Kidney glomerular epithelial cell (primary cell): ENCODE measurements at places on chromosomes 1 and 21.
A peak's percentile ranks its signal among the peaks of the same experiment; 100 is the strongest.

DNA sequence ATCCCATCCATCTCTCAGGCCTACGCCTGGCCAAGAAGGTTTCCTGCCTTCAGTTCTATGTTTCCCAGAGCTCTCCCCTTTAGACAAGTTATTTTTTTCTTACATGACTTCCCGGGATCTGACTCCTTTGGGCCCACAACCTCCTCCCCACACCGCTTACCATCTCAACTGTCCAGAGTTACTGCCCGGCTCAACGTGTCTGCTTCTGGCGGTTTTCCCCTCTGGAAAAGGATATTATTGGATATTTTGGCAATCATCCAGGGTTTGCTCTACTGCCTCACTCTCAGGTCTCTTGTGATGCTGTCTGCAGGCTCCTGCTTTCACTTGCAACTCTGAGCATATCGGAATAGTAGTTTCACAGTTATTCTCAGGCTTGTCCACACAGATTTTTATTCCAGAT is 318.2 kb upstream of the CAMK1G start:
- no peak for DNase-seq

DNA sequence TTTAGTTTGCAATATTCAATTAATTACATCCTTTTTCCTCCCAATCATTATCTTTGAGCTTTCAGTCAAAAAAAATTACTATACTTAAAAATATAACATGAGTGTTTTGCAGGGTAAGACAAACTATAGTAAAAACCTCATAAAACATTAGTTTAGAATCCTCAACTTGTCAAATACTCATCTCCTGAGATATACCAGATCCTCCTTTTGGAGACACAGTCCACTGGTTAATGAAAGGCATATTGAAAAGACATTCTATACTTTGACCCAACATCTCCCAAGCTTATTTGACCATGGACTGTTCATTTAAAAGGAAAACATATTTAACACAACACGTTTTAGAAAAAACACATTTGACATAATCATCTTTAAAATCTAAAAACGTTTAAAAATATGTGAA is 52.8 kb downstream of the NRIP1 start:
- no peak for DNase-seq

DNA sequence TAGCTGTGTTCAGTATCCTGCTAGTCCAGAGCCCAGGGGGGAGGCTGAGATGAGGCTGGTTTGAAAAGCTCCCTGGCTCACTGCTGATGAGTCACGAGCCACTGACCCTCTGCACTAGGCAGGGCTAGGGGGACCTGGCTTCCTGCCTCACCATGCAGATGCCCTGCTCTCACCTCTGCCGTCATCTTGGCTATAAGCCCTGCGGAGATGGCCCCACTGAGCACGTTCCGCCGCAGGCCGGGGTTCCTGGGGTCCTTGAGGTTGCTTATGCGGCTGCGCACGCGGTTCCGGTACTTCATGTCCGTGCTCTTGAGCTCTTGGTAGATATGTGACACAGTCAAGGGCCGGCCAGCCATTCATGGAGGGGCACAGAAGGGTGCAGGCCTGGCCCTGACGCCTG is 24.1 kb upstream of the ZNF436 start:
- peak; percentile 22 for DNase-seq

DNA sequence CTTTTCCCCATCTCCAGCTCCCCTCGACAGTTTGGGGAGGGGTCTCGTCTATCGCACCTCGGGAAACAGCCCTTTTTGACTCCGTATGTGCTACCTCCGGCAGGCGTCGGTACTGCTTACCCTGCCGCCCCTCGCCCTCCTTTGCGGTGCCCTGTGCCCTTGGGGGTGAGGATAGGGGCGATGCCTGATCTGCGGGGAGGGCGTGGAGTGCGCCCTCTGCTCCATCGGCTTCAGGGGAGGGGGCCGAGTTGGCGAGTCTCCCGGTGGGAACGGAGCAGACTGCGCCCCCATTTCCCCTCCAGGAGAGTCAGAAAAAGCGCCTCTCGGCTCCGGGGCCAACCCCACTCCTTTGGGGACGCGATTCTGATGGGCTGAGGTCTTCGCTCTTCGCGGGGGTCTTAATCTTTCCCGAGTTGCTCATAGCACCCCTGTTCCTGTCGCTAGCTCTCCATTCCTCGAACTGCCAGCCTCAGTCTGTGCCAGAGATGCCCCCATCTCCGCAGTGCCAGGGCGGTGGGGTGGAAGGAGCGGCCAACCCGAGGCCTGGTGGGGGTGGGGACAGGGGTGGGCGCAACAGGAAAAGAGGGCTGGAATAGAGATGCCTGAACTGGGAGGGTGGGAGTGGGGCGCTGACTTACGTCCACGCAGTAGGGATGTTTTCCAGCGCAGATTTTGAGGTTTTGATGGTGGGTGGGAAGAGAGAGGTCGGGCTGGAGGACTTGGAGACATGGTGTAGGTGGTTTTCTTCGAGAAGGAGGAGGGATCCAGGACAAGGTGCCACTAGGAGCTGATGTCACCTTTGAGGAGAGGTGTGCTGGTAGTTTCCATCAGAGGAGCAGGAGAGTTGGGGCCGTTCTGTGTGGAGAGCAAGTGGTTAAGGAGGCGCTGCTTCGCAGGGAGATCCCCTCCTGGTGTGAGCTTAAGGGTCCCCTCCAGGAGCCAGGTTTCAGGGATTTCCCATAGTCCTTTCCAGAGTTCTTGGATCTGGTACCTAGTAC is 674 bp downstream of the PPFIA4 start:
- DNase-seq, result no peak

GRCh38 chr1:86015375-86015774 is 141.2 kb downstream of the COL24A1 start:
- no peak for DNase-seq

DNA sequence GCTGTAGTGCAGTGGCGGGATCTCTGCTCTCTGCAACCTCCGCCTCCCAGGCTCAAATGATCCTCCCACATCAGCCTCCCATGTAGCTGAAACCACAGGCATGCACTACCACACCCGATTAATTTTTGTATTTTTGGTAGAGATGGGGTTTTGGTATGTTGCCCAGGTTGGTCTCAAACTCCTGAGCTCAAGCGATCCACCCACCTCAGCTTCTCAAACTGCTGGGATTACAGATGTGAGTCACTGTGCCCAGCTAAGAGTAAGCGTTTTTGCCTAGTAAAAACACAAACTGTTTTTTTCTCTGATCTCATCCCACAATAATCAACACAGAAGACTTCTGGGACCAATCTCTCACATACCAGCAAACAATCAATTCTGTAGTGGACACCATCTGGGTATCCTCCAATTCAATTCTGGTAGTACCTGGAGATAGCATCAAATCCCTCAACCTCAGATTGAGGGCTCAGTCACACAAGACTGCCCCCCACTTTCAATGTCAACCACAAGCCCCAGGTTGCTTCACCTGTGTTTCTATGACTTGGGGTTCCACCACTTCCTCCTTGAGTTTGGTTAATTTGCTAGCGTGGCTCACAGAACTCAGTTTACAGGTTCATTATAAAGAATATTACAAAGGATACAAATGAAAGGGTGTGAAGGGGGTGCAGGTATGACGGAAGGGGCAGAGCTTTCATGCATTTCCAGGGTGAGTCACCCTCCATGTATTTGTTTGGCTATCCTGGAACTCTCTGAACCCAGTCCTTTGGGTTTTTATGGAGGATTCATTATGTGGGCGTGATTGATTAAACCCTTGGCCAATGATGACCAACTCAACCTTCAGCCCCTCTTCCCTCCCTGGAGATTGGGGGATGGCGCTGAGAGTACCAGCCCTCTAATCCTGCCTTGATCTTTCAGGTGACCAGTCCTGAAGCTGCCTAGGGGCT is 40.0 kb upstream of the RHOU start:
- DNase-seq, result peak; percentile 16

DNA sequence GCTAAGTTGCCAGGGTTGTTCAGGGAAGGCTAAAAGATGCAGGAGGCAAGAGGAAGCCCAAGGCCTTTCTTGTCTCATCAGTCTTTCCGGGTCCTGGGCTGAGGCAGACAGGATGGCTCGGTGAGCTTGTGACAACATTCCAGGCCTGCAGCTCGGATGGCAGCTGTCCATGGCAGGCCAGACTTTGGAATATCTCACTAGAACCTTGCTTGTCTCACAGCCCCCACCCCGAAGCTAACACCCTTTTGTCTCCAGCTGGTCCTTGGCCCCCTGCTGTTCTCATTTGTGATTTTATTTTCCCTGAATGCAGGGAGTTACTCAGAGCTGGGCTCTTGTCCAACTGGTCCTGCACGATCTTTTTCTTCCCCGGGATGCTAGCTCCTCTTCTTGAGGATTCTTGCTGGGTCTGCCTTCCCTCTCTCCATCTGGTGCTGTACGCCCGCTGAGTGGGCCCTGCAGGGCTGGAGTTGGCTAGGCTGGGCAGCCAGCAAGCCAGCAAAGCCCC is 477.2 kb upstream of the CAMK1G start:
- peak; percentile 15 for DNase-seq

- no peak for DNase-seq
Measured at GRCh38 chr1:62159940-62160348, 34.7 kb upstream of the L1TD1 start.

- DNase-seq, result no peak
Measured at GRCh38 chr1:91631718-91632330, 131.2 kb downstream of the CDC7 start.

DNA sequence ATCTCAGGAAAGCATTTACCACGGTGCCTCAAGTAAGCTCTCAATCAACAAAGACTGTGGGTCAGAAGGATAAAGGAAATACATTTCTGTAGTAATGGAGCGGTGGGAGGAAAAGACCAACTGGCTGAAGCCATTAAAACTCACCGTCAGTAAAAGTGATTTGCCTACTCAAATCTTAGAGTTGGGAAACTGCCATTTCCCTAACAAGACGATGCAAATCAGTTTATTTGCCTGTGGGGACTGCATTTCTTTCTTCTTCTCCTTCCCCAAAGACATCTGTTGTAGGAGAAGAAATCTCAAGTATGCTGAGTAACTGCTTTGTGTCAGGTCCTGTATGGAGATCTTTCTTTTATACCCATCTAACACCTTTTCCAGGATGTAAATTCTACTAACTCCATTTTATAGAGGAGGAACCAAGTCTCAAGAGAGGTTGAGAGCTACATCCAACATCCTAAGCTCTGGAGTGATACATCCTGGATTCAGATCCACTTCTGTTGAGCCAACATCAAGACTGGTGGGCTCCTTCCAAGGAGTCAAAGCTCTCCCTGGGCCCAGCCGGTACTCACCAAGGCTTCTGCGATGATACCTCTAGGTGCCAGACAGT is 219.3 kb upstream of the FGGY start:
- DNase-seq, result no peak

- peak; percentile 59 for DNase-seq
Measured at GRCh38 chr1:178092878-178093493, 918 bp upstream of the RASAL2 start.

- no peak for DNase-seq
Measured at GRCh38 chr1:155003227-155003765, 694 bp downstream of the ZBTB7B start.

DNA sequence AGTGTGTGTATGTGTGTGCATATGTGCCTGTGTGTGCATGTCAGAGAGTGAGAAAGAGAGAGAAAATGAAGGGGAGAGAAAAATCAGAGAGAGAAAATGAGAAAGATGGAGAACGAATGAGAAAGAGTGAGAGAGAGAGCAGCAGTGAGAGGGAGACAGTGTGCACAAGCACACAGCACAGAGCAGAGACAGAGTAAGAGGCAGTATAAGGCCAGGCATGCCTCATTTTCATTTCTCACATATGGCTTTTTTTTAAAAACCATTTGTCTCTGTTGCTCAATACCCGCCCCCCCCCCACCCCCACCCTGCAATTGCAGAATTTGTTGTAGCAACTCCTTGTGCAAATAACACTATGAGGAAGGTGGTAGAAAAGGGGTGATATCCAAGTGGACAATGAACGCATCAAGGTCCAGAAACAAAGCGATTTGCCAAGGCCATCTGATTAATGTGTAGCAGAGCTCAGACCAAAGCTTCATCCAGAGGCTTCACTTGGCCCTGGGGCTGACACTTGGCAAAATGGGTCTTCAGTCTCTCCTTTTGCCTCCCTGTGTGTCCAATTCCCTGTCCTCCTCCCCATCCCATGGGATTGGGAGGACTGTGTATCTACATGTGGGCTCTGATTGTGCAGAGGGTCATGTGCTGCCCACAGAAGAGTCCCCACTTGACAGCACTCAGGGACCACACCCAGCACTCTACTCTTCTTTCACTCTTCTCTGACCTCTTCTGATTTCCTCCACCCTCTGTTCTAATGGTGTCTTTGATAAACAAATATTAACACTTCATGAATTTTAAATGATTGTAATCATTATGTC is 38.9 kb upstream of the HSD3B1 start:
- no peak for DNase-seq

- peak; percentile 68 for DNase-seq
Measured at GRCh38 chr1:185681034-185681633, 53.1 kb upstream of the HMCN1 start.

DNA sequence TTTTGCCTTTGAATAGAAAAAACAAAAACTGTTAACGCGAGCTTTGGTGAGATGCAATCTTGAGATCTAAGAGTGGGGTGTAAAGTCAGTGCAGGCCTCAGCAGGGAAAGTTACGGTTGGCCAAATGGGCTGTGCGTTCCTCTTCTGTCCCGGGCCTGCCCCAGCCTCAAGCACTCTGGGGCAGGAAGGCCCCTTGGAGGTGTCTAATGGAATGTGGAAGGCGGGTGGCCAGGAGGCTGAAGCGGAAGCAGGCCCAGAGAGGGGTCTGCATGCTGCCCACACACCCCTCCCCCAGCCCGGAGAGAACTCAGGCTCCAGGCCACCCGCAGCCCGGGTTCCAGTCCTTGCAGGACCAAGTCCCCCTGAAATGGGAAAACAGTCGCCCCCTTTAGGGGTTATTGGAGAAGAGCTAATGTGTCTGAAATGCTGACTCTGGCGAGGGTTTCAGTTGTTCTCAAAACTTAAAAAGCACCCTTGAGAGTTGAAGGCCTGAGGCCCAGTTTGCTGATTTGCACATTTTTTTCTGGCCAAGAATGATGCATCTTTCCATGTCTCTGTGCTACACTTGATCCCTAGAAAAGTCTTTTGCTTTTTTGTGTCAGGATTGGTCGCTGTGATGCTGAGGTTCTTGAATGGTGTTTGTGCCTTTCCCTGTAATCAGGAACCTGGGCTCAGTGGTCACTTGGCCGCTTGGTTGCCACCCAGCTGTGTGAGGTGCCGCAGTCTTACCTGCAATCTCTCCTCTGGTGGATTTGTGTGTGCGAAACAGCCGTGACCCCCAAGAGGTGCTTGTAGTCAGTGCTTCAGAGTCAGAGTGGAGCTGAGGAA is 2.0 kb downstream of the COL18A1 start:
- peak; percentile 35 for DNase-seq

DNA sequence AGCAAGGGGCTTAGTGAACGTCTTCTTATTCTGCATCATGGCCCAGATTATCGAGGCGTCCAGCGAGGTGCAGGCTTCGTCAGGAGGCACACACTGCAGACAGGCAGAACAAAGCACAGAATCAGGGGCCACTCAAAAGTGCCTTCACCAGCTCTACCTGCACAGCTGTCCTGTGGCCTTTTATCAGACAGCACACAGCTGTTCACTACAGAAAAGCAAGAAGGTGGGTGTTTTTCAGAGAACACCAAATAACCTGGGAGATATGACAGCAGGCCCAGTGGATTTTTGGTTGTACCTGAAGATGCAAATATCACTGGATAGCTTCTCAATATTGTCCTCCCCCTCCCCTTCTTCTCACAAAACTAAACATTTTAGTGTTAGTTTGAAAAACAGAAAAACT is 177.3 kb downstream of the TGFBR3 start:
- DNase-seq, result no peak
